ENCODE measurements at places on chromosomes 13 and 19.

DNA sequence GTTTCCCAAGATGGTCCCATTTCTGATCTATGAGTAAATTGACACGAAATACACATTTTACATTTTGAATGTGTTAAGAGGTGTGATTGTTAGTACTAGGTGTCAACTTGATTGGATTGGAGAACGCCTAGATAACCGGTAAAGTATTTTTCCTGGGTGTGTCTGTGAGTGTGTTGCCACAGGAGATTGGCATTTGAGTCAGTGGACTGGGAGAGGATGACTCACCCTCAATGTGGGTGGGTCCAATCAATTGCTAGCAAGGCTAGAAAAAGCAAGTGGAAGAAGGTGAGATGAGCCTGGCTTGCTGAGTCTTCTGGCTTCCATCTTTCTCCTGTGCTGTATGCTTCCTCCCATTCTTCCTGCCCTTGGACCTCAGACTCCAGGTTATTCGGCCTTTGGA lies 960.7 kb upstream of the PCDH9 start:
- no peak for DNase-seq

DNA sequence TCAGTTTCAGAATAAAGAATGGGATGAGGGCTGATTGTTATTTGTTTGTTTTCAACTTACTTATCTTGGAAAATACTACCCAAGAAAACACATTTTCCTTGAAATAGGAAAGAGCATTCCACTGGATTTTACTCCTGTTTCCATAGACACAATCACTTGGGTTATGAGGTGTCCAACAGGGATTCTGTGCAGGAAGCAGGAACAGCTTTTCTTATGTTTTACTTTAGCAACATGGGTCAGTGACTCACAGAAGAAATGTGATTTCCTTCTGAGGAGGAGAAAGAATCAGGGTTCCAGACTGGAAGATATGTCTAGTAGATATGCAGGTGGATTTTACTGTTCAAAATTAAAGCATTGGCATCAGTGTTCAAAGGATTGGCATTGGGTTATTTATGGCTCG lies 180.8 kb upstream of the GPC6 start:
- DNase-seq, result no peak

DNA sequence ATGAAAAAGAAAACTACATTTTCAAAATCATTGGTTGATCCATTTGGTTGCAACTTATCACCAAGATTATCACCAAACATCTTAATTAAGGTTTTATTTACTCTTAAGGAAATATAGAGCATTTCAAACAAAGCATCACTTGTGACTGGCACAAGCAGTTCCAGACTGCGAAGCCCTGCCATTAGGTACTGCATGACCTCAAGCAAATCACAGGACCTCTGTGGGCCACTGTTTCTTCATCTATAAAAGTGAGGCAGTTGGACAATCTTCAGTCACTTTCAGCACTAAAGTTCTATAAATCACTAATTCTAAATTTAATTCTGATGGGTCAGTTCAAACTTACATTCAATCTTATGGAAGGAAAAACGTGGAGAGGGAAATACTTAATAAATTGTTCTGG lies 2.0 kb downstream of the ELF1 start:
- DNase-seq, result no peak

DNA sequence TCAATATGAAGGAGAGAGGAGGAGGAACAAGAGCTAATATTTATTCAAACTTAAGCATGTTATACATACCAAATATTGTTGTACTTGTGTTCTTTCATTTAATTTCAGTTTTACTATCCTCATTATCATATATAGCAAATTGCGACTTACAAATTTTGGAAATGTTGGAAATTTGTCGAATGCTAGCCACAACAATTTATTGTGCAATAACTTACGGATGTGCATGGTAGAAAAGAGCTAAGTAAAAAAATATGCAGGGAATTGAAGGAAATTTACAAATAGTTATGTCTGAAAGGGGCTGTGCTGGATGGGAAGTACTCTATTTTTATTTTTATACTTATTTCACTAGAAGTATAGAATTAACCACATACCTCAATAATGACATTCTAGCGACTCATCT lies 376.3 kb downstream of the PCDH20 start:
- no peak for DNase-seq

GRCh38 chr13:110826861-110827672 lies 87.8 kb downstream of the ANKRD10 start:
- no peak for DNase-seq

DNA sequence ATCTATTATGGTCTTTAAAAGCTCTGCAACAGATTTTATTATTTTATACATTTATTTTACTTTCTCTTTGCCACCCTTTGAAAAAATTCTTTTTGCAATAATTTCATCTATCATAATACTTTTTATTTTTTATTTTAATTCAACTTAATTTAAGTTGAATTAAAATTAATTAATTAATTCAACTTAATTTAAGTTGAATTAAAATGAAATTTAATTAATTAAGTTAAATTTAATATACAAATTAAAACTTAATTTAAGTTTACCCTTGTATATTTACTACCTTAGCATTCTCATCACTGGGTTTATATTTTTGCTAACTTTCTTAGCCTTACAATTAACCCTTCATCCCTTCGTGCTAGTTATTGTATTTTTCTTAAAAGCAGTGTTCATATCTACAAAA lies 301.4 kb downstream of the SLITRK5 start:
- DNase-seq, result no peak

DNA sequence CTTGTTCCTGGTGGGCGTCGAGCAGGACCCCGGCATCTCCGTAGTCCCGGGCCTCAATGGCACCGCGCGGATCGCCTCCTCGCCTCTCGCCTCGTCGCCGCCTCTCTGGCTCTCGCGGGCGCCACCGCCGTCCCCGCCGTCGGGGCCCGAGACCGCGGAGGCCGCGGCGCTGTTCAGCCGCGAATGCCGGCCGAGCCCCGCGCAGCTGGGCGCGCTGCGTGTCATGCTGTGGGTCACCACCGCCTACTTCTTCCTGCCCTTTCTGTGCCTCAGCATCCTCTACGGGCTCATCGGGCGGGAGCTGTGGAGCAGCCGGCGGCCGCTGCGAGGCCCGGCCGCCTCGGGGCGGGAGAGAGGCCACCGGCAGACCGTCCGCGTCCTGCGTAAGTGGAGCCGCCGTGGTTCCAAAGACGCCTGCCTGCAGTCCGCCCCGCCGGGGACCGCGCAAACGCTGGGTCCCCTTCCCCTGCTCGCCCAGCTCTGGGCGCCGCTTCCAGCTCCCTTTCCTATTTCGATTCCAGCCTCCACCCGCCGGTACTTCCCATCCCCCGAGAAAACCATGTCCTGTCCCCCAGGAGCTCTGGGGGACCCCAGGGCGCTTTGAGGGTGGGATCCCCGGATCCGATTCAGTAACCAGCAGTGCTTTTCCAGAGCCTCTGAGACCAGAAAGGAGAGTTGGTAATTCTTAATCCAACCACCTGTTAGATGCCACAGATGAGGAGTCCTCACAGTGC lies 885 bp downstream of the MLNR start:
- DNase-seq, result no peak

DNA sequence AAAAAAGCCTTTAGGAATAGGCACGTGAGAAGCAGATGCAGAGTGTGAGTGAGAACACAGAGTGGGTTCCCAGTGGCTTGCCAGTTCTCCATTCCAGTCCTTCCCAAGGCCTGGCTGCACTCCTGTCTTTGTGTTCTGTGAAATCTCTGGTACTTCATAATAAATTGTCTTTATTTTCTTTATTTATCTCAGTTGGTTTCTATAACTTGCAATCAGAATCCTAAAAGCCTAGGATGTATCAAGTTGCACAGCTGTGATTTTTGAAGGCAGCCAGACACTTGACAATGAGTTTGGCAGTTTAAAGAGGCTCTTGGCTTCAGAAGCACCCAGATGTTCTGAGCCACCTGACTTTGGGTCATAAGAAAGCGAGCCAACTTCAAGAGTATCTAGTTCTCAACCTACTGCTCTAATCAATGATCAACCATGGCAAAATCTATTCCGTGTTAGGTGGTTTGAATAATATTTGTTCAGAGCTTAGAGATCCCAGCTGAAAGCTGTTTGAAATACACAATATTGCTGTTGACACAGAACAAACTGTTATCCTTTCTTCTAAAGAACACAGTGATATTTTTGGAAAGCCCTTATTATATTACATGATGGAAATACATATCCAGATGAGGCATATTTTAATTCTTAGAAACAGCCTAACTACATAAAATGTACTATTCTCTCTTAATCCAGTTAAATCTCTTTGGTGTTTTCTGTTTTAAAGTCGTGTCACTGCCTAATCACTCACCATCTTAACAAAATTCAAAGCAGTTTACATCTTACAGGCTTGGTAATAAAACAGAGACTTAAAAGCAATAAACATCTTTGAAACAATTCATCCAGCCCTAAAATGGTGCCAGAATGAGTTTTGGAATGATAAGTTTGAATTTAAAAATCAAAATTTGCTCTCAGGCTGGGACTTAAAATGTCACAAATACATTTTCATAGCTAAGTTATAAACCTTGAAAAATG lies 483.0 kb upstream of the NBEA start:
- DNase-seq, result no peak

DNA sequence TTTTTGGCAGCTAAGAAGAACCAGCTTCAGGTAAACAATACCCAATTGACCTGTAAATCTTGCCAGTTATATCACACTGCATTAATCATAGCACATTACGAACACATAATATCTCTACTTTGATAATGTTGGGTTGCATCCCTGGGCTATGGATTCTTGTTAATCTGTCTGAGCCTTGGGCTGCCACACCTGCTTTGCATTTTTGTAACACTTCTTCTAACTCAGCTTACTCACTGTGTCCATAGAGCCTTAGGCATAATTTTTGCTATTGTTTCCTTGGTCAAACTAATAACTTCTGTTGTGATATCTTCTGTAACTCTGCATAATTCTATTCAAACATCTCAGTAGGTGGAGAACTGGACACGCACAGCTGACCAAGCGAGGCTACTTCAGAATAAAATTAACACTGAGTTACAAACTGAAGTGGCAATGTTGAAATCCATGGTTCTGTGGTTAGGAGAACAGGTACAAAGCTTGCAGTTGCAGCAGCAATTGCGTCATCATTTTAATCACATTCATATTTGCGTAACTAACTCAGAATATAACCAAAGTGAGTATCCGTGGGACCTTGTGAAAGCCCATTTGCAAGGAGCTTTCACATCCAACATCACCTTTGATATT lies 6.4 kb downstream of the ZNF350 start:
- DNase-seq, result no peak

DNA sequence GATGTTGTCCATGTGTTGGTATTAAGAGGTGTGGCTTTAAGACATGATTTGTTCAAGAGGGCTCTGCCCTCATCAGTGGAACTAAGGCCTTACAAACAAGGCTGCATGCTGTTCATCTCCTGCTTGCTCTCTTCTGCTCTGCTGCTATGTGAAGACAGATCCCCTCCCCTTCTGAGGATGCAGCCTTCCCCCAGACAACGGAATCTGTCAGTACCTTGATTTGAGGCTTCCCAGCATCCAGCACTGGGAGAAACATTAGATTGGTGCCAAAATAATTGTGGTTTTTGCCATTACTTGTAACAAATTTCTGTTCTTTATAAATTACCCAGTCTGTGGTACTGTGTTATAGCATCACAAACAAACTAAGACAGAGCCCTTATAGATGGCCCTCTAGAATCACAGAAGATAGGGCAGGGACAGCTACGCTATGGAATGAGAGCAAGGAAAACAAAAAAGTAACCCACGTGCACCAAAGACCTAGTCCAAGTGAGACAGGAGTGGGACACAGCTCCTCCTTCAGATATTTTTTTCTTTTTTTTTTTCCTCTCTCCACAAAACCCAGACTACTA lies 151.5 kb upstream of the RXFP2 start:
- no peak for DNase-seq

GRCh38 chr13:95192998-95193397 lies 108.3 kb downstream of the ABCC4 start:
- no peak for DNase-seq

- DNase-seq, result no peak
Observed at GRCh38 chr19:13007292-13008045, 12.2 kb downstream of the NFIX start.

GRCh38 chr19:5200844-5201243 lies 139.8 kb downstream of the PTPRS start:
- DNase-seq, result no peak

DNA sequence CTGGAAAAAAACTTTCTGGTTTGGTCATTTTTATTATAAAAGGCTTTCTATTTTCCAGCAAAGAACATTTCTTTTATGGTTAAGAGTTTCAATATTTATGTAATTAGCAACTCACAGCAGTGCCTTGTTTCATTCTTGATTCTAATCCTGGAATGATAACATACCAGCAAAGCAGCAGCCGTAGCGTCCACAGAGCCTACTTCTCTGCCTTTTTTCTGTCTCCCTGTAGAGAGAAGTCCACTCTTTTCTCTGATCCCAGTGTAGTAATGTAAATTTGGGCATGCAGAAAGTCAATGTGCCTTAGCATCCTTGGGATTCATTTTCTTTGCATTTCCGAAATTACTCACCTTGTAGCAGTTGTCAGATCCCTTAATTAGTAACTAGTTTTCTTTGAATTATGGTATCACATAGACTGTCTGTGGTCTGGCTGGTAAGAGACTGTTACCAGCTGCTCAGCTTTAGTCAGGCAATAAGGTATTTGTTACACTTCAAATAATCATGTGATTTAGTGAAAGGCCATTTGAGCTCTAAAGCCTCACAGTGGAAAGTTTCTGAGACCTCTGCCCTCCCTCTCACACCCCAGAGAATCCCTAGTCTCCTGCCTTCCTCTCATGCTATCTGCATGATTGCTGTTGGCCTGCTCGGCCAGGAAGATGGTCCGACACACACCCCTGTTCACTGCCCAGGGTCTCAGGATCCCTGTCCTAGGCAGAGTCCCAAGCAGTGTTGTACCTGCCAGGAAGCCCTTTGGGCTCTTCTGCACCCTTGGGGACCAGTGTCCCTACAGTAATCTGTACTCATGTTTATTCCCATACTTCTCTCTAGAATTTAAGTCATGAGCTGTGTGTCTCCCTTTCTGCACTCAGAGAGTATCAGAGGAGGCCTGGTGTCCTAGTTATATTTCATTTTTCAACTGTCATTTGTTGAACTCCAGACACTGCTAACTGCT lies 86.3 kb downstream of the LRCH1 start:
- no peak for DNase-seq

- DNase-seq, result no peak
Observed at GRCh38 chr13:78198419-78198818, 279.8 kb upstream of the EDNRB start.
